Chondrocyte (in vitro differentiated cells): ENCODE measurements at places on chromosomes 3 and 15. TPM values are rescaled to one million over a fixed set of nuclear protein-coding genes. Genes with fewer than 3 reads are reported as not detected.

DNA sequence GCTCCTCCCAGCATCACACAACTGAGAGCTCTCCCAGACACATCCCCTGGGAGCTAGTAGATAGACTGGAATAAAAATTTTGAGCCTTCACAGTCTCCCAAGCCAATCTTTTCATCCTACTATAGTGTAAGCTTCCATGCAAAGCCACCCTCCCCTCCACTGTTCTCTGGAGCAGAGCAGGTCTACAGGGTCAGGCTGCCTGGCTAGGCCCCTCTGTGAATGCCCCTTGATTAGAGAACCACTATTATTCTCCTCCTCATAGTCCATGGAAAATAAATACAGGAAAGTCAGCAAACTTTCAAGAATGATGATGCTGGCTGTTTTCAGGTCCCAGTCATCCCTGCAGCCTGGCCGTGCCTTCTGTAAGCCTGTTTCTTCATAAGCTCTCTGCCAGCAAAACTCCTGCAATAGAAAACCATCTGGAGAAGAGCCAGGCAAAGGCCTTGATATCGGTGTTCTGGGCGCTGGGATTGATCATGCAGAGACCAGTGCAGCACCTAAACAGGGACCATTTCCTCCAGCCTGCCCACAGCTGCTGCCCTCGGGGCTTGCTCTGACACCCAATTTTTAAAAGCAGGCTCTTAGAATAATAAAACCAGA, 51.7 kb downstream of the CRYGS start:
- no peak overlapping the region for H3K4me3 ChIP-seq
- H3K4me1 ChIP-seq = peaks cover 19% of the 10 kb centered on the region
- H3K27me3 ChIP-seq = peaks cover 24% of the 10 kb centered on the region
- H3K36me3 ChIP-seq = no peaks in the 10 kb centered on the region
- no peak for DNase-seq

- H3K4me1 ChIP-seq = peaks cover 6% of the 10 kb centered on the region
- no peaks in the 10 kb centered on the region for H3K36me3 ChIP-seq
- H3K27me3 ChIP-seq = no peaks in the 10 kb centered on the region
- H3K27ac ChIP-seq = no peak overlapping the region
- H3K4me3 ChIP-seq = no peak overlapping the region
- no peak for DNase-seq
These were observed 296.5 kb downstream of the ZIC1 start for GRCh38 chr3:147705651-147706051.

- H3K4me1 ChIP-seq = peaks cover 50% of the 10 kb centered on the region
- no peak overlapping the region for H3K4me3 ChIP-seq
- H3K27ac ChIP-seq = peak overlapping the region; percentile 74
- no peaks in the 10 kb centered on the region for H3K36me3 ChIP-seq
These were observed 87.2 kb upstream of the PPIB start for GRCh38 chr15:64249883-64250575.

- H3K27me3 ChIP-seq = no peaks in the 10 kb centered on the region
- no peak for DNase-seq
- H3K4me1 ChIP-seq = peaks cover 4% of the 10 kb centered on the region
- no peak overlapping the region for H3K27ac ChIP-seq
These were observed 69.0 kb upstream of the SAMMSON start for GRCh38 chr3:69930564-69930963.

- H3K4me3 ChIP-seq = no peak overlapping the region
- H3K36me3 ChIP-seq = no peaks in the 10 kb centered on the region
- DNase-seq = no peak
- H3K27ac ChIP-seq = no peak overlapping the region
- H3K4me1 ChIP-seq = peaks cover 22% of the 10 kb centered on the region
These were observed 47.4 kb upstream of the SMAD3 start for GRCh38 chr15:67018026-67018425.

DNA sequence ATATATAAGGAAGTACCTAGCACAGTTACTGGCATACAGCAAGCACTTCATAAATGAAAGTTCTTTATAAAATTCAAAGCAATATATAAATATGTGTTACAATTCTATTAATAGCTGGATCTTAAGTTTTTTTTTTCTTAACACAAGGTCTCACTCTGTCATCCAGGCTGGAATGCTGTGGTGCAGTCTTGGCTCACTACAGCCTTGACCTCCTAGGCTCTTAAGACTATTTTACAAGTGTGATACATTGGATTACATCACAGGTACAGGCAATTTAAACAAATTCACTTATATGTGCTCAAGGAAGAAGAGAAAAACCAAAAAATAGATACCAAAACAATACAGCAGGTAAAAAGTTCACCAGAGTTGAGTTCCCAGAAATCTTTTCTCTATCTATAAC, 60.6 kb downstream of the ZNF280D start:
- no peaks in the 10 kb centered on the region for H3K27me3 ChIP-seq
- no peak for DNase-seq
- no peak overlapping the region for H3K4me3 ChIP-seq
- peak overlapping the region; percentile 4 for H3K27ac ChIP-seq
- H3K36me3 ChIP-seq = peaks cover 15% of the 10 kb centered on the region

DNA sequence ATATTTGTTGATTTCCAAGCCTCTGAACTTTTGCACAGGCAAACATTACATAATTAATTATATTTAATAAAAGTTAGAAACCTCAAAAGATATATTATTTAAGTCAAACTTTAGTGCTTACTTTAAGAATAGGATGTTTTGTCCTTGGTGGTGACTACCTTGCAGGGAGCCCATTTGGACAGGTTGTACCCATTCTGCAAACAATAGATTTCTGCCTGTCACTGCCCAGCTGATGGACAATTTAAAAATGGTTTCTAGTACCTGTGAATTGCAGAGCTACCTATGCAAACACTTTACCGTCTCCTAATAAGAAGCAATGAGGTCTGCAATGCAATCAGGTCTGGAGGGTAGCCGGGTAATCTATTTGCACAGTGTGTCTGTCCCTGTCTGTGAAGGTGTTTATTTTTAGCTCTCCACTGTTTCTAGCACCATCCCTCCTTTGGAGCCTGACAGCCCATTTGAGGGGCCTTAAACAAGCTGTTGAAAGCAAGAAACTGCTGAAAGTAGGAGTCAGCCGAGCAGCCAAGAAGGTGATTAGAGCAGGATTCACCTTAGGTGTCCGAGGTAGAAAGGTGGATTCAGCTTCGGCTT, 556.2 kb upstream of the CFAP20DC start:
- H3K36me3 ChIP-seq = no peaks in the 10 kb centered on the region
- no peak overlapping the region for H3K27ac ChIP-seq
- no peak overlapping the region for H3K4me3 ChIP-seq
- peaks cover 1% of the 10 kb centered on the region for H3K4me1 ChIP-seq
- H3K27me3 ChIP-seq = no peaks in the 10 kb centered on the region
- no peak for DNase-seq

DNA sequence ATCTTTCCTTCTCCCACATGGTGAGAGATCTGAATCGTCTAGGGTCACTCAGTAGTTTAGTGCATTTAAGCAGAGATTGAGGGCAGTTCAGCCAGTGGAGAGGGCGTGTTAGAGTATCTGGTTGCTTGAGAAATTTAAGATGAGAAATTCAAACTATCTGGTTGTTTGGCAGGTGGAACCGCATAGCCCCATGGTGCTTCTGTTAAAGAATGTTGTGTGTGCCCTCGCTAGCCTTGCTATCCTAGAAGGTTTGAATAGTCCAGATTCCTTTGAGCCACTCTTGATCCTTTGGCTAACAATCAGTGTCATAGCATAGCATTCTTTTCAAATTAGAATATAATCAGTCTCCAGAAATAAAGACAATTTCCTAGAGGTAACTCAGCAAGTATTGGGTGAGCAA, 32.1 kb downstream of the ABHD17C start:
- no peak for DNase-seq
- H3K4me3 ChIP-seq = no peak overlapping the region
- peak overlapping the region; percentile 18 for H3K27ac ChIP-seq

DNA sequence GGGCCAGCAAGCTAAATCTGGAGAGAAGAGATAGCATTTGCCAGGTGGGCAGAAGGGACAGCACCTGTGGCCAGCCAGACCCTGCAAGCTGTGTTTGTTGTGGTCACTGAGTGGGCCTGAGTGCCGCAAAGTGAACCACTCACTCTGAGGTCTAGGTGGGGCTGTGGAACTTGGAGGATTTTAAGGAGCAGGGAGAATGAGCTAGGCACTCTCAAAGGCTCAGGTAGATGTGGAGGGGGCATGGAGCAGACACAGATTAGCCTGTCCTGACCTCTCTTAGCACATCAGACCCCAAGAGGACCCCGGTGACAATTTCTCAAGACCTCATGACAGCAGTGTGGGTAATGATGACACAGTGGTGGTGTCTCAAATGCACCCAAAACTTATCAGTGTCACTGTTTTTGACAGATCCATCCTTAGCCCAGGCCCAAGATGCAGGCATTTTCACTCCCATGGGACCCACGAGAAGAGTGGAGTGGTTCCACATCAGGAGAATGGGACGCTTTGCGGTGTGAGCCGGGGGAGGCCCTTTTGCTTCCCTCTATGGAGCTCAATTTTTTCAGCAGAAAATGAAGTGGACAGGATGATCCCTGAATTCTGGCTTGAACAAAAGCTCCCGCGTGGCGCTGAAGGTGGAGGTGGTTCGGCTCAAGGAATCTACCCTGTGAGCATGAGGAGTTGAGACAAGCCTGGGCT, 43.8 kb upstream of the TLE3 start:
- peaks cover 23% of the 10 kb centered on the region for H3K27me3 ChIP-seq
- DNase-seq = no peak
- H3K36me3 ChIP-seq = no peaks in the 10 kb centered on the region

GRCh38 chr3:186839874-186840641, 2.5 kb upstream of the ADIPOQ start:
- H3K36me3 ChIP-seq = no peaks in the 10 kb centered on the region

DNA sequence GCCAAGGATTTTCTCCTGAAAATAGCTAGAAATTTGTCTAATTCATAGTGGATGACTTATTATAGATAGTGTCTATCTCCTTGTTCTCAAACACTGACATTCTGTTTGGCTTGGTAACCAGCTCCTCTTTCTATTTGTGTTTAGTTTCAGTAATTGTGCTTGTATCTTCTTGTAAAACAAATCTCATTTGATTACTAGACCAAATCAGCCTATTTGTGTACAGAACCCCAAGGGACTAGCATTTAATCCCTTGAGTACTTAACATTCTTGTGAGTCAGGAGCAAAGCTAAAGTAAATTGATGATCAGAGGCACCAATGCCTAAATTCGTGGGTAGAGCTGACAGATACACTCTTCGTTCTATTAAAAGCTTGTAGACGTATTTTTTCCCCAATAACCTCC, 306.5 kb upstream of the SLITRK3 start:
- H3K4me3 ChIP-seq = no peak overlapping the region
- no peaks in the 10 kb centered on the region for H3K36me3 ChIP-seq
- H3K27me3 ChIP-seq = peaks cover 12% of the 10 kb centered on the region
- H3K27ac ChIP-seq = no peak overlapping the region

DNA sequence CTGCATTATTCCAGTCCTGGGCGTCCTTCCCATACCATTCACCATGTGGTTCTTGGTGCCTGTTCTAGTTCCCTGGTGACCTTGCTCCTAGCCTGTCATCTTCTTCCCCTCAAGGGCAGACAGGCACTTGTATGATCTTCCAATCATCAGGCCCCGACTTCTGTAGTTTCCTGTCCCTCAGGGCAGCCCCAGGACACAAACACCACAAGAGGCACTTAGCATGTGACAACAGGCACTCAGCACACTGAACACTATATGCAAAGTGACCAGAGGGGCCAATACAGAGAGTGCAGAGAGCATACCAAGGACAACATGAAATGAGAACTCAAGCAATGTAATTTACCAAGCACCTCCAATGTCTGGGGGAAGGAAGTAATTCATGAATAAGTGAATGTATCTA, 17.9 kb downstream of the TMEM40 start:
- no peaks in the 10 kb centered on the region for H3K27me3 ChIP-seq
- no peaks in the 10 kb centered on the region for H3K36me3 ChIP-seq
- H3K4me1 ChIP-seq = peaks cover 2% of the 10 kb centered on the region
- DNase-seq = no peak
- H3K27ac ChIP-seq = no peak overlapping the region

GRCh38 chr3:143885780-143886427, 37.6 kb upstream of the SLC9A9 start:
- H3K27ac ChIP-seq = no peak overlapping the region
- H3K4me1 ChIP-seq = no peaks in the 10 kb centered on the region
- H3K27me3 ChIP-seq = no peaks in the 10 kb centered on the region
- H3K36me3 ChIP-seq = no peaks in the 10 kb centered on the region
- no peak overlapping the region for H3K4me3 ChIP-seq

DNA sequence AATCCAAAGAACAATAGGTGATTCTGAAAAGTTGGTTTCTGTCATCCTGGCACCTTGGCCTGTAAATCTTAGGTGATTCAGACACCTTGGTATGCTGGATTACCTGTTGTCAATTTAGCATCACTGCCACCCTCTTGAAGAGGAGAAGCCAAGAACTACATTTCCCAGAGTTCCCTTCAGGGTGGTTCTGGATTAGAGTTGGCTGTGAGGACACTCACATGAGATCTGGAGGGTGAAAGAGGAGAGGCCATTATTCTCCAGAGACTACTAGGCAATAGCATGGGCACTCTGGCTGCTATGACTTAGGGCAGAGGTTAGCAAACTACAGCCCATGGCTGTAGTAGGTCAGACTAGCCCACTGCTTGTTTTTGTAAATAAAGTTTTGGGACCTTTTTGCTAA, 41.7 kb upstream of the CORO2B start:
- H3K27me3 ChIP-seq = no peaks in the 10 kb centered on the region
- DNase-seq = no peak
- no peak overlapping the region for H3K4me3 ChIP-seq
- H3K4me1 ChIP-seq = peaks cover 87% of the 10 kb centered on the region
- H3K36me3 ChIP-seq = peaks cover 35% of the 10 kb centered on the region

GRCh38 chr15:64162478-64162868, 349 bp downstream of the PPIB start:
- no peaks in the 10 kb centered on the region for H3K27me3 ChIP-seq
- H3K4me3 ChIP-seq = peak overlapping the region; percentile 92
- no peak for DNase-seq
- peak overlapping the region; percentile 92 for H3K27ac ChIP-seq
- H3K36me3 ChIP-seq = peaks cover 29% of the 10 kb centered on the region

The INKA1 gene
- 4.1 to 7.9 TPM (median 7.9 TPM) in 3 replicates for total RNA-seq

The C3orf20 gene
- total RNA-seq = not detected in 3 replicates

The STIMATE gene
- total RNA-seq = 18.7 to 19.0 TPM (median 18.9 TPM) in 3 replicates

The FOXL2 gene
- 0.18 to 0.22 TPM in 2 of 3 replicates, not detected in the other for total RNA-seq

The SST gene
- total RNA-seq = not detected in 3 replicates

The CCR9 gene
- total RNA-seq = not detected in 3 replicates

The RAD51 gene
- total RNA-seq = 6.9 to 13.0 TPM (median 9.4 TPM) in 3 replicates
